ENCODE measurements at places on chromosomes 5 and 9.

DNA sequence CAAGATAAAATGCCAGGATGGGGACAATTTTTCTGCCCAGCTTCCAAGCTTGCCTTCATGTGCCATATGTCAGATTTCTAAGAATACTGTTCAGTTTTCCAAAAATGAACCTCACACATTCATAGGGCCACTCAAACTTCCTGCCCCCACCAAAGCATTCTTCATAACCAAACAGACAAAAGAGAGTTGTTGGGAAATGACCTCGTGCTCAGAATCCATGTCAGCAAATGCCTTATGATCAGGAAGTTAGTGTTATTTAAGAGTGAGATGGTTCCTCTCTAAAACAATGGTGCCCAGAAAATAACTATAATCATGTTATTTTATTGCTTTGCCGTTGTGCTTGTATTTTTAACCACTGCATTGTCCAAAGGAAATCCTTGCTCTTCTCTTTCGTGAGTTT is 208.2 kb downstream of the ZNF608 start:
- no peak for DNase-seq

DNA sequence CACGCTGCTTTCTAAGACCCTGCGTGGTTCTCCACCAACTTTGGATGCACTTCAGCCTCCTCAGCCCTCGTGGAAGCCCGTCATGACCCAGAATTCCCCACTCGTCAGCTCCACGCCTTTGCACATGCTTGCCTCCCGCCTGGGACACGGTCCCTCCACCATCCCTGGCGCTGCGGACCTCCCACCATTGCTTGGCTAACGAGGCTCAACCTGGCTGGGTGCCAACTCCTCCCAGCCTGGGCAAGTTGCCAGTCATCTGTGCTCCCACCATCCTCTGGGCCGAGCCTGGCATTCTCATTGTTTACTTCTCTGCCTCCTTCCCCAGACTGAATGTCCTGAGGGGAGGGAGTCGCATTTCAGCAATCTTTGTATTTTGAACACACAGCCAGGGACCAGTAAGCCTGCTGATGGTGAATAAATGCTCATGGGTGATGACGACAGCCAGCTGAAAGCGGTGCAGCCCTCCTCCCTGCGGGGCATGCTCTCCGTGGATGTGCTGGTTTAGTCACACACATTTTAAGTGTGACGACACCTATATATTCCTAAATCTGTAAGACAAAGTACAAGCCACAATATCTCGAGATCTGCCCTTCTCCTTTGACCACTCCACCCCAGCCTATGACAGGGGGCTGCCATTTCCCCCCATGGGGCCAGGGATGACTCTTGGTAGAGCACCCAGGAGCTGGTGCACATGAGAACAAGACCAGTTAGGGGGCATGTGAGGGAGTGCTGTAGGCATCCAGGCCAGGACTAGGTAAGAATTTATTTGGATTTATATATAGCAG is 37.6 kb downstream of the ANKRD33B start:
- peak; percentile 84 for DNase-seq

DNA sequence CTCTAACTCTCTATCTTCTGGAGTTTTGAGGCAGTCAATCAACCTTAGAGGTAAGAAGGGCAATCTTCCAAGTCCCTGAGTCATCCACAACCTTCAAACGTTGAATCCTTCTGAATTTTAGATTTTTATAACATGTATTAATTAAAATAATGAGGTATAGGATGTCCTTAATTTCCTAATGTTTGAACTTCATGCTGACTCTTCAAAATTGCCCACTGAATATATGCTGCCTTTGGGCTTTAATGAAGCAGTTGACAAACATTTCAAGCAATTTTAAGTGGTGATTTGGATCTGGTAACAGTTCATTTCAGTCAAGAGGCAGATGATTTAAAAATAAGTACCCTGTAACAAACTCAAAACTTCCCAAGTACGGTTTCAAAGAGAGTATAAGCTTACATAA is 26.0 kb downstream of the ERP44 start:
- no peak for DNase-seq

DNA sequence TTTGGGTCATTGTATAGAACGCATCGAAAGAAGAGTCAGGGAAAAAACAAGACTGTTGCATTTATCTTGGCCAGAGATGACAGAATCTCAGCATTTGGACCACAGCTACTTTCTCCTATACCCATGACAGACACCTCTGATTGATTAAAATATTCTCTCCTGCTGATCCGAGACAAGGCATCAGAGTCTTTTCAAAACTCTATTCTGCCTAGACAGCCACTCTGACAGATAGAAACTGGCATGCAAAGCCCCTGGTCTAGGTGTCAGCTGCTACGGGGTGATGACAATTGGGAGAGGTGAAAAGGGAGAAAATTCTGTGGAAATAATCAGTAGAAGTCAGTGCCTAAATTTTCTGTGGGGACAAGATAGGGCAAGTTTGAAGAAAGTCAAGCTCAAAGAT is 152.2 kb downstream of the PIK3R1 start:
- DNase-seq, result no peak

DNA sequence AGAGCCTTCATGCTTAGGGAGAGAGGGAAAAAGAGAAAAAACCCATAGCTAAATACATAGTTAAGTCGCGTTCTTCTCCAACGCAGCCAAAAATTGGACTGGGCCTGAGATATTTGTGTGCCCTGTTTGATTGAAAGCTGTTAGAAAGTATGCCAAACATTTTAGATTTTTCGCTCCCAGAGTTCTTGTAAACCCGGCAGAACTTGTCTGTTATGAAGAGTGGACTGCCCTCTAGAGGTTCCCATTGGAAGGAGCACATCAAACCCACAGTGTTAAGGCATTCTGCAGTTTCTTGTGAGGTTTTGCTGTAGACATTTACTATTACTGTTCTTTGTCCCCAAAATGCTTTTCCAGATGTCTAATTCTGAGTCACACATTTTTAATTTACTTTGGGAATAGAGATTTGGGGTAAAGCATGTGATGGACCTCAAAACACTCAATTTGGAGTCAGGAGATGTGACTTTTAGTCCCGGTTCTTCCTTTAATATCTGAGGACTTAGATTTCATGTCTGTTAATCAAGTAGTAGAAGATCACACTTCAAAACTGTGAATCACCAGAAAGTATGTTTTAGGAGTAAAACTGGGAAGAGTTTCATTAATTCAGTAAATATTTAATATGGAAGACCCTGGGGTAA is 96.6 kb downstream of the PCSK1 start:
- DNase-seq, result peak; percentile 91

GRCh38 chr9:108640230-108640629 is 215.6 kb downstream of the ACTL7B start:
- peak; percentile 82 for DNase-seq

- peak; percentile 81 for DNase-seq
Measured at GRCh38 chr9:129270903-129271431, 92.9 kb upstream of the IER5L start.

DNA sequence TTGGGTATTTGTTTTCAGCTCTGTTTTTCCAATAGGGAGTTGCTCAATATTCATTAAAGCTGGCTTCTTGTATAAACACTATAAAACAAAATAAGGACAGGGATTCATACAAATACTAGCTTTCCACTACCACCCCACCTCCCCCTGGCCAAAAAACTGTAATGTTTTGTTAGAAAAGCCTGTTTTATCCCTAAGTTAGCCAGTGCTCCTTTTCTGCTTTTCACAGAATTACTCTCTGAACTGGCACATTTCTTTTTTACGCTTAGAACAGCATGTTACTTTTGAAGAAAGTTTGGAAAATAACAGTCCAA is 147.4 kb upstream of the DMRT1 start:
- DNase-seq, result no peak

GRCh38 chr5:102528600-102528999 is 29.8 kb upstream of the SLCO6A1 start:
- peak; percentile 6 for DNase-seq

DNA sequence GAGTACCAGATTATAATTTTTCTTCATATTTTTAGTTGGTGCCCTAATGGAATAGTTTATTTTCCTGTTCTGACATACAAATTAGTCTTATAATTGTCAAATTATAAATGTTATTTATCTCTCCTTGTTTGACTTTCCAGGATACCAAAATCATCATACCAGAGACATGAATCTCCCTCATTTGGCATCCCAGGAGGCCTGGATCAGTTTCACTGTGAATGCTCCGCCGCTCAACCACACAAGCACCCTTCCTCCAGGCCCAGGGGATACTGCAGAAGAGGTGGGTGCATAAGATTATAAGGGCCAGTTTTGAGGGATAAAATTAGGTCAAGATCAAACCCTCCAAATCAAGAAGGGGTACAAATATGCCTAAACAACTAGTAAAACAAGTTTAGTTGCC is 1229.3 kb downstream of the CDH12 start:
- DNase-seq, result no peak

GRCh38 chr5:90477073-90477472 is 2.4 kb downstream of the POLR3G start:
- DNase-seq, result no peak

- DNase-seq, result no peak
Measured at GRCh38 chr5:154166901-154167791, 23.4 kb upstream of the GALNT10 start.

DNA sequence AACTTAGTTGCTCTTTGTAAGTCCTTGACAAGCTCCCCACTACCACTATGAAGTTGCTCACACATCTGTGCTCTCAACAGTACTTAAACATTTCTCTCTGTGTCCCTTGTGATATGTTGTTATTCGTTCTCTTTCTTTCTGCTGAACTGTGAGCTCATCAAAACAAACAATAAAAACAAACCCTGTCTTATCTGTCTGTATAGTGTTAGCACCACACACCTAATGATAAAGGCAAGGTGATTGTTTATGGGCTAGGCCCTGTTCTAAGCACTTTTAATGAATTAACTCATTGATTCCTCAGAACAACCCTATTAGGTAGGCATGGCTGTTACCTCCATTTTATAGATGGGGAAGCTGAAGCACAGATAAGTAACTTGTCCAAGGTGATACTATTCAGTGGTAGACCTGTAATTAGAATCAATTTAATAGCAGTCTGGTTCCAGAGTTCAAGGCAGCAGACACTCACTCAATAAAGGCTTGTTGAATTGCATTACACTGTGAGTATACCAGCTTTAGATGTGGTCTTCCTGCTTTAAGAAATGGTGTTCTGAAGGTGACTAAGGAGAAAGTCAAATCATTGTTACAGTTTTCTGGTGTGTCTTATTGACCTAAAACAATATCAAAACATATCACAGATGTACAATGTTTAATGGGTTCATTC is 153.6 kb upstream of the ELL2 start:
- no peak for DNase-seq

DNA sequence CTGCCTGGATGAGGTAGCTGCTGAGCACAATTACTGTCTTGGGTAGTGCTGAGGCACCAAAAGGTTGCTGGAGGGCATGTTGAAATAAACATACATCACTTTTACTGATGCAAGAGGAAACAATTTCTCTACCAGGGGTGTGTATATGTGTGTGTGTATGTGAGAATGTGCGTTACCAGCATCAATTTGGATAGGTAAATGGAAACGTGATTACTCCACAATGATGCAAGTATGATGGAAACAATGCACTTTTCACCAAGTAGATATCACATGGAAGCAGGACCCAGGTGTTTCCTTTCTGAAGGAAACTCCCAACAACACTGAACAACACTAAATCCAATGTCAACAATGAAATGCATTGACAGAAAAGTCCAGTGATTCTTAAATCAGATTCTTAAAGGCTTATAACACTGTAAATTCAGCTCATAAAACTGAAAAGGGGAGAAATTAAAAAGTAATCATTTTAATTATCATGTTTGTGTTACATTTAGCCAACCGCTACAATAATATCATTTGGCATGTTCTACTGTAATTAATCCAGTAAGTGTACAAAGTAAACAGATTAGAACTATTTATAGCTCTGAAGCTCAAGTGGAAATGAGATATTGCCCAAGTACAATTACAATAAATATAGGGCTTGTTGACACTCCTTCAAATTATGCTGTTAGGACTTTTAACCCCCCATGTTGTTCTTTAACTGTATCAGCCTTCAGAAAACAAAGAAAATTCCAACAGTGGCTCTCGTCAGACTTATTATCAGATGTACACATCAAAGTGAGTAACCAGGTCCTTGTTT is 25.3 kb downstream of the YIPF5 start:
- DNase-seq, result no peak

GRCh38 chr9:127762111-127762676 is 16.3 kb downstream of the SH2D3C start:
- no peak for DNase-seq

GRCh38 chr9:106892632-106893031 is 29.7 kb downstream of the ZNF462 start:
- DNase-seq, result peak; percentile 99

GRCh38 chr9:121616123-121616755 is 35.2 kb upstream of the DAB2IP start:
- no peak for DNase-seq

- DNase-seq, result no peak
Measured at GRCh38 chr5:34031966-34032365, 11.0 kb downstream of the C1QTNF3 start.

DNA sequence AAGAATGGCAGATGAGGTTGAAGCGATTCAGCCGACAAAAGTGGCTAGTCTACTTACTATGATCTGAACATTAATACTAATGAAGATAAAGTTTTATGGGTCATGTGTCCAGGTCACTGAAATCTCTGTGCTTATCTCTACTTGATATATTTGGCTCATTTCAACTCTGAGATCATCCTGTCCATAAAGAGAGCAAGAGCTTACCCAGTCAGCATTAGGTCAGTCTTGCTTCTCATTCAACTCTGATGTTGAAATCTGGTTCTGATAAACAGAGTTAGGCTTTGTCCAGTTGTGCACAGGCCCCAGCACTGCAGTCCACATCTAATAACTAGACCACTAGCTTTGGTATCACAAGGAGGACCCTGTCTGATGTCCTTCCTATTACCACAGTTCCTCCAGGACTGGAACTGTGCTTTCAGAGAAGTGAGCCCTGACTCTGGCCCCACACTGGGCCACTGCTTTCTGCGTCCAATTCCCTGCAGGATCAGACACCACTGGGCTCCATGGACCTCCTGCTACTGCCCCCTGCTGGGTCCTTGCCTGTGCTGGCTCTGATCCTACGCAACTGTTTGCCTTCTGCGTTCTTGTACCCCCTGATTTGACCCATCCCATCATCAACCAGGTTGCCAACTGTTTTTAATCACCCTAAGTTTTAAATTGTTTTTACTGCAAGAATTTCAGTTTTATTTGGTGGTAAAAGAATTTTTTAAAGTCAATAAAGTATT is 23.7 kb upstream of the FAM120A start:
- no peak for DNase-seq

- DNase-seq, result peak; percentile 58
Measured at GRCh38 chr5:155726267-155726666, 600.7 kb upstream of the SGCD start.

GRCh38 chr9:136403538-136403914 is 3.6 kb upstream of the SNAPC4 start:
- DNase-seq, result no peak

GRCh38 chr9:80156262-80156661 is 584.5 kb downstream of the TLE4 start:
- no peak for DNase-seq

- peak; percentile 89 for DNase-seq
Measured at GRCh38 chr5:150022158-150022531, 21.6 kb downstream of the HMGXB3 start.

Data from fibroblast of skin of right biceps (primary cell).